ENCODE measurements at places on chromosomes 11 and 22.
A peak's percentile ranks its signal among the peaks of the same experiment; 100 is the strongest.

DNA sequence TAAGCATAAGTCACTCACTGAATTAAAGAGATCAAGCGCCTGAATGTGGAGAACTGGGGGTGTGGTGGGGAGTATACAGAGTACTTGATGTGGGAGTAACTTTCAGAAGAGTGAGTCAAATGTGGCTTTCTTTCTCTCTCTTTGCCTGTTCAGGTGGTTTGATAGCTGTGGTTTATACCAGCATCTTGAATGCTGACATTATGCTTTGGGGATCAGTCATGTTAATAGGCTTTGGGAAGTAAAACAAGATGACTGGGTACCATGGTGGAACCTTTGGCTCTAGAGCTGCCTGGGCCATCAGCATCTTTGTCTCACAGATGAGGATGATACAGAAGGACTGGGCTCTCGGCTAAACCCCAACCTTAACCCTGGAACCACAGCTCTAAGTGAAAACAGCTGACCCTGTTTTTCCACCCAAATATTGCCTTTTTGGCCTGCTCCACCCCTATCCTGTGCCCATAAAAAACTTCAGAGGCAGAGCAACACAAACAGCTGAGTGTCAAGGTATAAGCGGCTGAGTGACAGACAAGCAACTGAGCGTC is 58.2 kb upstream of the GNAZ start:
- no peak for DNase-seq

GRCh38 chr22:39574779-39575551 is 4.4 kb downstream of the CACNA1I start:
- peak; percentile 52 for DNase-seq

DNA sequence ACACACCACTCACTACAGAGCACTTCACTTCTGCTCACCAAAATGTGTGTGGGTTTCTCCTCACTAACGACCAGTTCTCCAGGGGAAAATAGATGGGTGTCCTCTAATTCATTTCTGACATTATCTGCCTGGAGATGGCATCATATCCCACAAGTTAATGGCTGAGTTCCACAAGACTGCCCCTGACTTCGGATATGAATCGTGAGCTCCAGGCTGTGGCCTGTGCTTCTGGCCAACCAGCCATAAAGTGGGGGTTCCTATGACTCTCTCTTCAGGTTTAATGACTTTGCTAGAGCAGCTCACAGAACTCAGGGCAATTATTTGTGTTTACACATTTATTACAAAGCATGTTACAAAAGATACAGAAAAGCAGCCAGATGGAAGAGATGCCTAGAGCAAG is 113.0 kb upstream of the SYT13 start:
- no peak for DNase-seq

DNA sequence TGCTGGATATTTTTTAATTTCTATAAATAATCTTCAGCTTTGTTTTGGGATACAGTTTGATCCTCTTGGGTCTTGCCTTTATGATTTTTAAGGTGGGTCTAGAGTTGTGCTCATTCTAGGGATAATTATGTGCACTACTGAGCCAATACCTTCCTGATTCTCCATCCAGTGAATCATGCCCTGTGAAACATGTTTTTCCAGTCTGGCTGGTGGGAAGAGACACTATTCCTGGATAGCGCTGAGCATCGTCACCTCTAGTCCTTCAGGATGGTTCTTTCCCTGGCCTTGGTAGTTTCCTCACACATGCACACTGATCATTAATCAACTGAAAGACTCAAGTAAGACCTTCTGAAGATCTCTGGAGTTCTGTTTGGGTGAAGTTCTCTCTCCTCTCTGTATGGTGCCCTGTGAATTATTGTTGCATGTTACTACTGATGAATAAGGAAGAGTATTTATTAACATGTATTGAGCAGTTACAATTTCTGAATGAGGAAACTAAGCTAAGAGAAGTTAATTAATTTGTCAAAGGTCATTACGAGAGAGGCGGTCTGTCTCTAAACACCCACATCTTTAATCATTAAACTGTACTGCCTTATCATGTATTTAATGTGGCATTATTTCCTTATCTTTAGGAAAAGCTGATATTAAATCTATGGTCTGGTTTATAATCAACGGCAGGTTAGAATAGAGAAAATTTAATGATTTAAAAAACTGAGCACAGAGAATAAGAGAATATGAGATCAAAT is 39.1 kb upstream of the LIPT2 start:
- DNase-seq: no peak

DNA sequence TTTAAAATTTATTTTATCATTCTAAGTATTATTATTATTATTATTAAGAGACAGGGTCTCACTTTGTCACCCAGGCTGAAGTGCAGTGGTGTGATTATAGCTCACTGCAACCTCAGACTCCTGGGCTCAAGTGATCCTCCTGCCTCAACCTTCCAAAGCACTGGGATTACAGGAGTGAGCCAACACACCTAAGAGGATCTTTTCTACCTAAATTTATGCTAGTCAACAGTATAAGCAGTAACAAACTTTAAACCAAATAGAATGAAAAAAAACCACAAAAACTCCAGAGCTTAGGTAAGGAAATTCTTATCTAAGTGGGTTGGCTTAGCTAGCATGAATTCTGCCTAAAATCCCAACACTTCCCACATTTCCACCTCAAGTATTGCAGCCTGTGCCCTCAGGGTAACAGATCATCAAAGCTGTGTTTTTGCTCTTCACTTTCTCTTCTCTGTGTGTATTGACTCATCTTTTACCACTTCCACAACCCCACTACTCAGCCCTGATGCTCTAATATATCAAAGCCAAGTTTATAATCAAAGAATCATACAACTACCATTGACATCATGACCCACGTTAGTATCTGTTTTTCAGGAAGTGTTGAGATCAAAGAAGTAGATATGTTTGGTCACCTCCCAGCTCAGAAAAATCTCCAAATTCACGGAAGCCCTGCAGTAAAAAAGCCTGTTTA is 93.7 kb upstream of the SPON1 start:
- DNase-seq: peak; percentile 7

- DNase-seq: peak; percentile 90
Observed at GRCh38 chr11:130156108-130157022, 3.2 kb upstream of the ST14 start.

DNA sequence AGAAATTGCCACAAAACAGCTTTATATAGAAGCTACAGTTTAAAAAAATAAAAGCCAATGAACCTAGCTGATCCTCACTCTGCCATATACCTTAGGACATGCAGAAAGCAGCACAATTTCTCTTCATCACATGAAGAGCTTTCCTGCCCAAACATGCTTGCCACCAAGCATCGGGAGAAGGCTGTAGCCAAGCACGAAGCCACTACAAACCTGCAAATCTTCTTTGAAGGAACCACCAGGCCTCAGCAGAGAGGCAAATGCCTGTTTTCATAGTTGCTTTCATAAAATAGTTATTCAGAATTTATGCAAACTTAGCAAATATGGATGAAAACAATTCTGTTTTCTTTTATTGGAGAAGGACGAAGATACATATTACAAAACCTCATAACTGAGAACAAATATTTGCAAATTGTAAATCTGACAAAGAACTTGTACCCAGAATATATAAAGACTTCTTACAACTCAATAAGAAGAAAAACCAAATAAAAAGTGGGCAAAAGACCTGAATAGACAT is 100.3 kb downstream of the RBFOX2 start:
- DNase-seq: no peak

- no peak for DNase-seq
Observed at GRCh38 chr11:129333873-129334272, 41.8 kb upstream of the BARX2 start.

Data from suppressor macrophage treated with lipopolysaccharide for 1 hour (primary cell).